ENCODE measurements at places on chromosomes 16 and 17.

- DNase-seq = peak; percentile 71
Observed at GRCh38 chr17:35588196-35588920, 1.2 kb downstream of the AP2B1 start.

DNA sequence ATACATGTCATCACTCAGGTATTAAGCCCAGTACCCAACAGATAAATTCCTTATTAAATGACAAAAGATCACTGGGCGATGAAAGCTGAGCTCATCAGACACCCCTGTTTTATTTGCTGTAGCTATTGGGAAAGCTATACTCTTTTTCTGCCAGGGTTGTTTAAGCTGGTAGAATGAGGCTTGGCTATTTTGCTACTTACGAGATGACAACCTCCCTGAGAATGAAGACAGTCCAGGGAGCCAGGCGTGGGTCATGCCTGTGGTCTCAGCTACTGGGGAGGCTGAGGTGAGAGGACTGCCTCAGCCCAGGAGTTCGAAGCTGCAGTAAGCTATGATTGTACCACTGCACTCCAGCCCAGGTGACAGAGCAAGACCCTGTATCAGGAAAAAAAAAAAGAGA lies 4.3 kb upstream of the SH2B1 start:
- no peak for DNase-seq

DNA sequence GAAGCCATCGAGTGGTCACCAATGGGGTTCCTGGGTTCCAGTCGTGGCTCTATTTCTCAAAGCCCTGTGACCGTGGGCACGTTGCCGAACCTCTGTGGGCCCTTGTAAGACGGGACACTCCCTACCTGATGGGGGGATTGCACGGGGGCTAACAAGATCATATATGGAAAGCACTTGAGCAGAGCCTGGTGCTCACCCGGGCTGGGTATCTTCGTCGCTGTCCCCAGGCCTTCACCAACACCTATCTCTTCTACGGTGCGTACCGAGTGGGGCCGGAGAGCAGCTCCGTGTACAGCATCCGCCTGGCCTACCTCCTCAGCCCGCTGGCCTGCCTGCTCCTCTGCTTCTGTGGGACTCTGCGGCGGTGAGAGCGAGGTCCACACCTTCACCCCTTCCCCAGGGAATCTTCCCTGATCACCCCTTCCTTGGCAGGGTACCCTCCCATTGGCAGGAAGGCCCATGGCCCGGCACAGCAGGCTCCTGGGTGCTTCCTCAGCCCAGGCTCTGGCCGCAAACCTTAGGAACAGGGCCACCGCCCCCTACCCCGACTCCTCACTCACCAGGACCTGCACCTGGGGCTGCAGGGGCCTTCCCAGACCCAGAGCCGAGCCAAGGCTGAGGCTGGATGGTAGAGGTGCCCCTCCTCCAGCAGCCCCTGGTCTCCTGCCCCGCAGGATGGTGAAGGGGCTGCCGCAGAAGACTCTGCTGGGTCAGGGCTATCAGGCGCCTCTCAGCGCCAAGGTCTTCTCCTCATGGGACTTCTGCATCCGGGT lies 2.8 kb downstream of the TMC8 start:
- DNase-seq = no peak

DNA sequence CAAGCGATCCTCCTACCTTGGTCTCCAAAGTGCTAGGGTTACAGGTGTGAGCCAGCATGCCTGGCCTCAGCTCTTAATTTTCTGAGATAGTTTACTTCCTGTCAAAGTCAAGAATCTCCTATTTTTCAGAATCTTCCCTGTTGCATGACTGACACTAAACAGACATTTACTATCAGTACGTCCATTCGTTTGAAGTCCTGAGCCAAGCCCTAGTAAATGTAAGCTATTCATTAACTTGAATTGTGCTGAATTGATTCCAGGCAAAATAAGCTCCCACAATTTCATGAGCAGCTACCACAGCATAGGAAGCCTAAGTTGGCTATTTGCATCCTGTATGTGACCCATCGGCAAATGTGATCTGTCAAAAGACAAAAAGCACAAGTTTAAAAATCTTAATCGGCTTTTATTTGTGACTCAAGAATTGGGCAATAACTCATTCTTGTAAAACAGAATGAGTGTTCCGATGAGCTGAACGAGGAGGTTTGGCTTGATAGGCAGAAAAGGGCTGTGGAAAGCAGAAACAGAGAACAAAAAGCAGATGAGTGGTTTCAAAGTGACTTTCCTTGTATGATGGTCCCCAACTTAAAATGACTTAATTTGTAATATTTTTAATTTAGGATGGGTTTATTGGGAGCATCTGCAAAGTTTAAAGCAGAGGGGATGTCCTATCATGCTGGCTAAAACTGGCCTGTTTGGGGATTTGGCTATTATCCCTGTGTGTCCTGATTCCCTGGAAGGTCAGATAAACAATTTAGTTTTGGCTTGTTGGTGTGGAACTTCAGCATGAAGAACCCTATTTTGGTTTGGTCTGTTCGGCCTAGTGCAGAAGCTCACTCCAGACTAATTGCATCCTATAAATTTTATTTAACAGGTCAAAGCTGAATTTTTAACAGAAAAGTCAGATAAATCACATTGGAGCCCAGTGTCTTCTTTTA lies 14.2 kb downstream of the RNF112 start:
- DNase-seq = no peak

DNA sequence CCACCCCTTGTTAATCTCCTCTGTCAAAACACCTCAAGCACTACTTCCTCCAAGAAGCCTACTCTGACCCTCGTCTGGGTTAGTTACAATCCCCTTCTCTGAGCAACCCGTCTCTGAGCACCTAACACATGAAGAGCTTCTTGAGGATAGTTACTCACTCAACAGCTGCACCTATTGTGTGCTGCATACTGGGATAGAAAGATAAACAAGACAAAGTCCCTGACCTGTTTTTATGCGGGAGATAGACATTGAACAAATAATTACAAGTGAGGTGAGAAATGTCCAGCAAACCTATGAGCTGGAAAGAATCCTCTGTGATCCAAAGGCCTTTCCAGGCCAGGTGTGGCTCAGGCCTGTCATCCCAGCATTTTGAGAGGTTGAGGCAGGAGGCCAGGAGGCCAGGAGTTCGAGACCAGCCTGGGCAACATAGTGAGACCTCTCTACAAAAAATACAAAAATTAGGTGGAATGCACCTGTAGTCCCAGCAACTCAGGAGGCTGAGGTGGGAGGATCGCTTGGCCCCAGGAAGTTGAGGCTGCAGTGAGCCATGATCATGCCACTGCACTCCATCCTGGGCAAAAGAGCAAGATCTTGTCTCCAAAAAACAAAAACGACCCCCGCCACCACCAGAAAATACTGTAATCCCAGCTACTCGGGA lies 5.5 kb upstream of the ZNF771 start:
- no peak for DNase-seq

GRCh38 chr16:26951950-26952349 lies 114.8 kb upstream of the C16orf82 start:
- peak; percentile 15 for DNase-seq

DNA sequence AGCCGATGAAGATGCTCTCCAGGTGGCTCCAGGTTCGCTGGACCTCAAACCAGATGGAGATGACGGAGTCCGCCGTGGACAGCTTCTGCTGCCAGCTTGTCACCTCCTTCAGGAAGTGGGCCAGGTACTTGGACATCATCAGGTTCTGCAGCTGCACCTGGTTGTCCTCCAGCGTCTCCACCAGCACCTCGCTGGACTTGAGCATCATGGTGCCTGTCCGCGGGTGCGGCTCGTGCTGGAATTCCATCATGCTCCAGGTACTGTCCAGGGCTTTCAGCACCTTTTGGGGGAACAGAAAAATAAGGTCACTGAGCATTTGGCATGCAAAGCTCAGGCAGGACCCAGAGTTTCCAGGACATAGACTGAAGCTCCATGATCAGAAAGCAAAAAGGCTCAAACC lies 69.7 kb downstream of the DNAH17 start:
- no peak for DNase-seq

DNA sequence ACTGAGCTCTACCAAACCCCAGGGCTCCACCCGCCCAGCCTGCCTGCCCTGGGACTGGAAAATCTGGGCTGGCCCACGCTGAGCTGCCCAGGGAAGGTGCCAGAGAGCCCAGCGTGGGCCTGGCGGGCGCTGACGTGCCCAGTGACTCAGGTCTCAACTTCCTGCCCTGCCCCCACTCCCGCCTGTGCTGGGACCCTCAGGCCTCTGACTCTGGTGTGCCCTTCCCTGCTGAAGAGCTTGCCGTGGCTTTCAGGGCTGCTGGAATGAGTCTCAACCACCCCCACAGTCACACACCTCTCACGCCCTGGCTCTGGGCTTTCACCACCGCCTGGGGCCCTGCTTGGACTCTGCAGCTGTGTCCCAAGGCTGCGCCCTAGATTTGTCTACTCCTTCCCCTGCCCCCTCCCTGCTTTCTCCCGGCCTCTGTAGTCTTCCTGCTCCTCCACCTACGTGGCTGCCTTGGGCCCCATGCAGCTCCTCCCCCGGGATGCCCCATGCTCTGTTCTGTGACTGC lies 10.4 kb downstream of the LLGL1 start:
- peak; percentile 90 for DNase-seq

DNA sequence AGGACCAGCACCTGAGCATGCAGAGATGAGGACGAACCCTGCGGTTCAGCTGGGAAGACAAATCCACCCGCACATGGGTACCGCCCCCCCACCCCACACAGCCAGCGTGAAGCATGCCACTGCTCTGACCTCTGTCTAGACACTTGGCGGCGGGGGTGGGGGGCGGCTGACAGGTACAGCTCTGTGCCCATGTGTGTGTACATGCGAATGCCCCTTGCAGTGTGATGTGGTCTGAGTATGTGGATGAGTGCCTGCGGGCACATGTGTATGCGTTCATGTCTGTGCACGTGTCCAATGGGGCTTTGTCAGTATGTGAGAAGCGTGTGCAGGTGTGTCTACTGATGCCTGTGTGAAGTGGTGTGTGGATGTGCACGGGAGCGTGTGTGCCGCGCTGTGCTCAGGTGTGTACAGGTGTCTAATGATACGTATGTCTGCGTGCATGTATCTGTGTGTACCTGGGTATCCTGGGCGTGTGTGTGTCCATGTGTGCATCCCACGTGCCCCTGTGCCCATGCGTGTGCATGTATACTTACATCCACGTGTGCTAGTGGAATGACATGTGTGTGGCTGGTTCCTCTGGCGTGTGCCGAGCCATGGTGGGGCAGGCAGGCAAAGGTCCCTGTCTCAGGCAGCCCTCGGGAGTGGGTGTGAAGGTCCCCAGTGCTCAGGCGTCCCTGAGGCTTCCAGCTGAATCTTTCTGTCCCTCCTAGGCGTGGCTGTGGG lies 636 bp upstream of the RAP1GAP2 start:
- DNase-seq = no peak

DNA sequence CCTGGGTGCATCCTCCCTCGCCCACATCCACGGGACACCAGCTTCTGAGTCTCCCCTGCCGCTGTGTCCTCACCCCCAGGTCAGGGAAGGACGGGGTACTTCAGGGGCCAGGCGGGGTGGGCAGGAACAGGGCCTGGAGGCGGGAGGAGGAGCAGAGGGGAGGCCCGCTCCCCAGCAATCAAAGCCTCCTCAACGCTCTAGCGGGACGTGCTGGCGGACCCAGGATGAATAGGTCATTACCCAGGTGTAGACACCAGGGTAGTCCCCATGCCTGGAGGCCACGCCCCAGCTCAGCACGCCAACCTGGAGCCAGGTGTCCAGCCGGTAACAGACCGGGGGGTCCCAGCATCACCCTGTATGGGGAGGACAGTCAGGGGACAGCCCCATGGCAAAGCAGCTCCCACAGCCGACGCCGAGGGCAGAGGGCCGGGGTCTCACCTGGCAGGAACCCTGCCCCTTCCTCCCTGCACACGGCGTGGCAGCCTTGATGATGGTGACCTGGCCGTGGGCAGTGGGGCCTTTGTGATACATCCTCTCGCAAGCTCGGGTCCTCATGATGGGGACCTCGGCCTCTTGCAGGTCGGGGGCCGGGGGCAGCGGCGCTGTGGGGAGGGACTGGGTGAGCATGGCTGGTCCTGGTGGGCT lies 24.2 kb downstream of the TPSD1 start:
- no peak for DNase-seq

- peak; percentile 81 for DNase-seq
Observed at GRCh38 chr16:86573215-86573614, 5.1 kb upstream of the FOXL1 start.

DNA sequence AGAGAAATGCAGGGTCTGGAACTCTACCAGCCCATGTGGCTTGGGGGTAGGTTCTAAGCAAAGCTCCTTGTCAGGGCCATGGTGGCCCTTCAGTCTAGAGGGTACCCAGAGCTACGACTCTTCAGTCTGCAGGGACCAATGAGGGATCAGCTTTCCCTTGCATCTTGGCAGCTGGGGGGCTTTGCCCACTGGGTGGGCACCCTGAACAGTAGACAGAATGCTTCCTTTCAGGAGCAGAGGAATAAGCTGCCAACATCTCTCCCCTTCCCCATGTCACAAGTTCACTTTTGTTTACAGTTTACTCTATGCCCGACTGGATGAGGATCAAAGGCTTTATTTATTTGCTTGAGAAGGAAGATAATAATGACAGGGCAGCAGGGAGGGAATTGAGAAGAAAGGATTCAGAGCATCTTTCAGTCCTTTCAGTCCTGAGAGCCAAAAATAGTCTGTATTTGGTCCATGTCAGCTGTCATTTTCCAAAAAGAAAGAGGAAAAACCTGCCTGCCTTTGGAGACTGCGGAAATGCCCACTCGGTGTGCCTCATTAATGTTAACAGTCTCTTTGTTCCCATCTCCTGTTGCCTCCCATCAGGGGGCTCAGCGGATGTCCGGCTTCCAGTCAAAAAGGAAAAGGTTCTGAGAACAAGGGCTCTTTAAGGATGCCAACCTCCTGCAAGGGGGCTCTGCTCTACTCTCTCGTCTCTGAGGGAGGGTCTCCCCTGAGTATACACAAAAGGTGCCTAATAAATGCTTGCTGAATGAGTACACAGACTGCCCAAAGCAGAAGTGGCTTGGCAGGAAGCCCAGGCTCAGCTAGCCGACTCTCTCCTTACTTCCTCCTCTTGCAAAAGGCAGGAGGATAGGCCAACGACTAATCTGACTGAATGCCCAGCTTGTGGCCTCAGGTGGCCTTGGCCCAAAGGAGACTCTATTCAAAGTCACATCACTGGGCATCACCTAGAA lies 17.1 kb downstream of the TRAF4 start:
- DNase-seq = peak; percentile 71

DNA sequence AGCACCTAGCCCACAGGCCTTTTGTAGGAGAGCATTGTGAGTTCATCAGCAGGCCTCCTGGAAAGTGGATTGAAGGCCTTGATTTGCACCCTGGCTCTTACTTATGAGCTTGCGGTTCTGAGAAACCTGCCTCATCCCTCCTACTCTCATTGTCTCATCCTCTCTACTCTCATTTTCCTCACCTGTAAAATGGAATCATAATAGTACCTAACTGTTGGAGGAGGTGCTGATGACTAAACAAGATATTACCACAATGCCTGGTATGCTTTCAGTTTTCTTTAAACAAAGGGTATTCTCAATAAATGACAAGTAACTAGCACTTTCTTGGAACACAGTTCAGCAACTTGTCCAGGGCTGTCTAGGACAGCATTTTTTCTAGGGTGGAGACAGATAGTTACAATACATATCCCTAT lies 243.1 kb upstream of the MAF start:
- DNase-seq = no peak

- no peak for DNase-seq
Observed at GRCh38 chr16:86685076-86685475, 106.7 kb downstream of the FOXL1 start.

GRCh38 chr17:50039058-50039457 lies 16.9 kb upstream of the ITGA3 start:
- DNase-seq = no peak

GRCh38 chr16:67683767-67684166 lies 17.2 kb downstream of the C16orf86 start:
- no peak for DNase-seq

GRCh38 chr17:36833279-36833678 lies 104.0 kb upstream of the LHX1 start:
- no peak for DNase-seq

- DNase-seq = no peak
Observed at GRCh38 chr17:4747847-4748246, 8.1 kb upstream of the CXCL16 start.

Measured in astrocyte of the hippocampus (primary cell).